NCI-H460 (cell line): ENCODE measurements at places on chromosomes 11 and 22.

DNA sequence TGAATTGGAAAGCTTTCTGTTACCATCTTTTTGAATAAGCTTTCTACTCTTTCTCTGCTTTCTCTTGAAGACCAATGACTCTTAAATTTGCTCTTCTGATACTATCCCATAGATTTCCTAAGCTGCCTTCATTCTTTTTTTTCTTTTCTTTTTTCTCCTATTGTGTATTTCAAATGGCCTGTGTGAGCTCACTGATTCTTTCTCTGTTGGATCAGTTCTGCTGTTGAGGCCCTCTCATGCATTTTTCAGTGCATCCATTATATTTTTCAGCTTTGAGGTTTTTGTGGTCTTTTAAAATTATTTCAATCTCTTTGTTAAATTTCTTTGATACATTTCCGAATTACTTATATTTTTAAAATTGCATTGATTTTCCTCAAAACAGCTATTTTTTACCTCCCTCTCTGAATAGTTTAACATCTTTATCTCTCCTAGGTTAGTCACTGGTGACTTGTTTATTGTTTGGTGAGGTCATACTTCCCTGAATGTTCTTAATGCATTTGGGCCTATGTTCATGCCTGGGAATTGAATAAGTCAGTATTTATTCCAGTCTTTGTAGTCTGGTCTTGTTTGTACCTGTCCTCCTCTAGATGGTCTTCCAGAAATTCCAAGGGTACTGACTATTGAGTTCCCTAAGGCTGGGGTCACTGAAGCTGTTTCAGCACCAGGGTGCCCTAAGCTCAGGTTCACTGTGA, 110.6 kb upstream of the SERPIND1 start:
- DNase-seq = no peak

DNA sequence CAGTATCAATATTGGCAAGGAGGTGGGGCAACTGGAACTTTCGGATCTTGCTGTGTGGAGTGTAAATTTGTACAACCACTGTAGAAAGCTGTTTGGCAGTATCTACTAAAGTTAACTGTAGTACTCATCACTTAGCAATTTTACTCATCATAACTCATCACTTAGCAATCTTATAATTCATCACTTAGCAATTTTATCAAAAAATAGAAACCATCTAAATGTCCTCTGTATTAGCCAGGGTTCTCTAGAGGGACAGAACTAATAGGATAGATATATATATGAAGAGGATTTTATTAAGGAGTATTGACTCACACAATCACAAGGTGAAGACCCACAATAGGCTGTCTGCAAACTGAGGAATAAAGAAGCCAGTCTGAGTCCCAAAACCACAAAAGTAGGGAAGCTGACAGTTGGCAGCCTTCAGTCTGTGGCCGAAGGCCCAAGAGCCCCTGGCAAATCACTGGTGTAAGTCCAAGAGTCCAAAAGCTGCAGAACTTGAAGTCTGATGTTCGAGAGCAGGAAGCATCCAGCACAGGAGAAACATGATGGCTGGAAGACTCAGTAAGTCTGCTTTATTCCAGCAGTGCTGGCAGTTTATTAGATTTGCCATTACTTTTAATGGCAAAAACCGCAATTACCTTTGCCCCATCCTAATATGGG, 92.9 kb upstream of the USP47 start:
- DNase-seq = no peak

DNA sequence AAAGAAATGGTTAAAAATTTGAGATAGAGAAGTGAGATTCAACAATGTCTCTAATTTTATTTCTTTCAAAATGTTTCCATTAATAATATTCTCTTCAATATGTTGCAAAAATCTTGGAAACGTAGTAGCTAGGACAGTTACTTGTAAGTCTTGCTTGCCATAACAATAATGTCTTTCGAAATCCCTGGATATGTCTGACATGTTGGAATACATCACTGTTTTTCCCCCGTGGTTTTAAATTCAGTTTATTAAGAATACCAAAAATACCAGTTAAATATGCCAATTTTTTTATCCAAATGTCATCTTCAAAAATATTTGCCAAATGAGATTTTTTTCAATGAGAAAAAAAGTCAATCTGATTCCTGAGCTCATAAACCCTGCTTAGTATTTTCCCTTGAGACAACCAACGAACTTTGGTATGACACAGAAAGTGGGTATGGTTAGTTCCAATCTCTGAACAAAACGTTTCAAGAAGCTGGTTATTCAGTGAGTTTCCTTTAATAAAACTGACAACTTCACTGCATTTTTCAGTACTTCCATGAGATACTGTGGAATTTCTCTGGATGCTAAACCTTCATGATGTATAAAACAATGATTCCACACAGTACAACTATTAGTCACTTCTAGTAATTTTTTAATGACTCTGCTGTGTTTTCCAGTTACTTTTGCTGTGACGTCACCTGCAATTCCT, 36.7 kb upstream of the AMPD3 start:
- no peak for DNase-seq

GRCh38 chr11:72769680-72770079, 17.5 kb upstream of the ARAP1 start:
- no peak for DNase-seq

DNA sequence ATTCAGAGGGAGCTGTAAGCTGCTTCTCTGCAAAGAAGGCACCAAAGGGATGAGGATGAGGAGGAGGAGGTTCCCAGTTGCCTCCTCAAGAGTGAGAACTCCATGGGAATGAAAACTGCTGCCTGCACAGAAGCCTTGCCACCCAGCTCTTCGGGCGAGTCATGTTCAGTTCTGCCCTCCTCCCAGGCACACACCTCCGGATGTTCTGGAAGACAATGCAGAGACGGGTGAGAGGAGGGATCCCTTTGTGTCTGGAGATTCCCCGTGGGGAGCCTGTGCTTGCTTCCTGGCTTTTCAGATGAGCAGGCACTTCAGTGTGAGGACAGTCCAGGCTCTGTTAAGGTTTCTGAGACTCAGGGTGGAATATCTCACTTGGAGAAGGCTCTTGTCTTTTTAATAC, 295.6 kb downstream of the DDX10 start:
- DNase-seq = no peak

DNA sequence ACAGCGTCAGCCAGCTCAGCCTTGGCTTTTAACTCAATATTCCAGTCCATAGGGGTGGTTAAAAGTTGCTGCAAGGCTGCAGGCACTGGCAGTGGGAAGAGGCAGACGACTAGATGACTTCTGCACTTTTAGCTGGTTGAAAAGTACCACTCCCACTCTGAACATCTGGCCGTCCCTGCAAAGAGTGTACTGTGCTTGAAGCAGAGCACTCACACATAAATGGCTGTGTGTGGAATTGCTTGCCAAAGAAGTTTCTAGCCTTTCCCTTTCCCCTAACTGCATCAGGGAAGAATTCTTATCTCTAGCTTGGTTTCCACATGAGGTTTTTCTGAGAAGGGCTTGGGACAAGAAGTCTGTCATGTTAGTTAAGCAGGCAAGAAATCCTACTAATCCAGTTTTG, 5.1 kb upstream of the PHLDB1 start:
- no peak for DNase-seq

GRCh38 chr11:48088682-48089050, 108.3 kb downstream of the PTPRJ start:
- no peak for DNase-seq

- no peak for DNase-seq
These were observed 1.6 kb downstream of the LMO1 start for GRCh38 chr11:8261921-8262551.

- DNase-seq = no peak
These were observed 24.1 kb downstream of the RELT start for GRCh38 chr11:73400293-73400692.

DNA sequence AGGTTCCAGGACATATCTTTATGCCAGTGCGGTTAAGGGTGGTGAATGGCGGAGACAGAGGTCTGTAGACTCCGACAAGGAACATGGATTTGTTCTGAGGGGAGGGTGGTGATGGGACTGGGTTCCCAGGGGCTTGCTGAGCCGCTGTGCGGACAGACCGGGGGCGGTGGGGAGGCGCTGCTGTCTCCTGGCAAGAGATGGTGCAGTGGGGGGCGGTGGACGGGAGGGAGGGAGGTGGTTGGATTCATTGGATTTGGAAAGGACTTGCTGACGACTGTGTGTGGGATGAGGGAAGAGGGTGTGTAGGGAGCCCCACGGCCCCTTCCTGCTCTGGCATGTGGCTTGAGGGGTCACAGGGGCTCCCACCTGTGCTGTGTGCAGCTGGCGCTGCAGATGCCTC, 43.2 kb downstream of the FLRT1 start:
- no peak for DNase-seq

GRCh38 chr22:19694696-19695095, 19.6 kb upstream of the SEPTIN5 start:
- no peak for DNase-seq

DNA sequence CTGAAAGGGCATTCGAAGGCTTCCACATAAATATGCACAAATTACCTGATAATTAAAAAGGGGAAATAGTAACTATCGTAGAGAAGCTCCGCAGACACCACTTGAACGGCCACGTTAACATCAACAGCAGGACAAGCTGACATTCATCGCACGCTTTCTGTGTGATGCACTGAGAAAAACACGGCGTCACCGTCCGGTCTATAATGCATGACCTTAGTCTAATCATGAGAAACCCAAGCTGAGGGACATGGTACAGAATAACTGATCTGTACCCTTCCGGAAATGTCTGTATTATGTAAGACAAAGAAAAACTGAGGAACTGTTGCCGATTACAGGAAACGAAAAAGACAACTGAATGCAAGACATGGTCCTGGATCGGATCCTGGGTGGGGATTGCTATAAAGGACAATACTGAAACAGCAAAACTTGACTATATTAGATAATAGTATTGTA, 678 bp upstream of the RANGAP1 start:
- DNase-seq = peak; percentile 27

GRCh38 chr22:45240104-45240809, 437 bp downstream of the KIAA0930 start:
- no peak for DNase-seq

DNA sequence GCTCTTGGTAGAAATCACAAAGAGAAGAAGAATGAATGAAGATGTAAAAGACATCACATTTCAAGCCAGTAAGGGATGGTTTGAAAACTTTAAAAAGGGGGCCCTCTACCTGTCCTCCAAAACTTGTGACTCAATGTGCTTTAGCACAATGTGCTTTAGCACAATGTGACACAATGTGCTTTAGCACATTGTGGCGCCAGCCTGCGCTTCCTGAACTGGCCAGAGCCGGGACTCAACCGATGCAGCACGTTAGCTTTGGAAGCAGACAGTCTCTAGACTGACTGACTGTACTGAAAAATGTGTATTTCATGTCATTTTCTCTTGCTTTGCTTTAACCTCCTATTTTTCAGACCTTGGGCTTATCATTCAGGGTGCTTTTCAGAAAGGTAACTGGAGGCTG, 63.5 kb downstream of the FAM83F start:
- no peak for DNase-seq

DNA sequence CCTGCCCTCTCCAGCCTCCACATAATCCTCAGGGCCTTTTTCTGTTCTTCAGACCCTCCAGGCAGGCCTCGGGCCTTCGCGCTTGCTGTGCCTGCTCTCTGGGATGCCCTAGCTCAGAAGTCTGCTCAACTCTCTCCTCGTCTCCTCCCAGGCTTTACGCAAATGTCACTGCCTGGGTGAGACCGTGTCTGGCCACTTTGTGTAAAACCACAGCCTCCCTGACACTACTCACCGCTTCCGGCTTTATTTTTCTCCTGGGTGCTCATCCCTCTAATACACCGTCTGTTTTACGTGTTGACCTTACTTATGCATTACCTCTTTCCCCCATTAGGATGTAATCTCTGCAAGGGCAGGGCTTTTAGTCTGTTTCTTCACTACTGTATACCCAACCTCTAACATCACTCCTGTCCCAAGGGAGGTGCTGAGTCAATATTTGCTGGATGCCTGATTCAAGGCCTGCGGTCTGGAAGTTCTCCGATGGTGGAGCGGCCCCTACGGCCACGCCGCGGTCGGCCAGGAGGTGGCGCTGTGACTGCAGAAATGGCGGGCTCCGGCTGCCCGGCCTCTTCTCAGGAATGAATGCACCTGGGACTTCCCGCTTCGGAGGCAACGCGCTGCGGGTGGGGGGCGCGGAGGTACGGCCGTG, 58.2 kb upstream of the THY1 start:
- DNase-seq = peak; percentile 93

DNA sequence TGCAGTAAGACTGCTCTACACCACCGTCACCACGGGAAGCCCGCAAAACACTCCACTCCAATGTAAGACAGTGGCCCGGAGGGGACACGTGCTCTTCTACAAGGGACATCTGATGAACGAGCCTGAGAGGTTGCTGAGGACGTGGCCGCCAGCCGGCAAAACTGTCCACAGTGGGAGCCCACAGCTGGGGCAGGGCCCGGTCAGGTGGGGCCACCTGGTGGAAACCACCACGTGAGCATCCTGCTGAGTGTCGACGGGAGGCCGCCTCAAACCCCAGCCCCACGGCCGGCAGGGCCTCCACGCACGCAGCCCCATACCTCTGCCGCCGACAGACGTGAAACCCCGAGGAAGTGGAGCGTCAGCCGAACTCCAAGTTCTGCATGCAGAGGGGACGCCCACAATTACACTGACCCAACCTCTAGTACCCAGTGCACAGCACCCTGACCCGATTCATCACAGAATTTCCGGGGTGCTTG, 42.6 kb downstream of the BRD1 start:
- DNase-seq = no peak

DNA sequence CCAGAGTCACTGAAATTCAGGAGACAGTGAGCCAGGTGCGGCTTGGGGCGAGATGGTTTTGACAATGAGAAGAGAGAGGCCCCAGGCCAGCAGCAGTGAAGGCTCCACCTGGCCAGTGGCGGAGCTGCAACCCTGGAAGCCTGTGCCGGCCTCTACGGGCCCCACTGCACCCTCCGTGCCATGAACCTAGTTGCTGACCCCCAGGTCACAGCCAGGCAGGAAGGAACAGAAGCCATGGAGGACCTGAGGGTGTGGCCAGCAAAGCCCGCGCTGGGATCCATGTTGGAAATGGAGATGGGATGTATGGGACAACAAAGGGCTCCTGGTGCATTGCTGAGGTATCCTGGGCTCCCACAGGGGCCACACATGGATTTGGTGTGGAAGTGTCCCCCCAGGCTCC, 1528.5 kb downstream of the BRD1 start:
- no peak for DNase-seq

DNA sequence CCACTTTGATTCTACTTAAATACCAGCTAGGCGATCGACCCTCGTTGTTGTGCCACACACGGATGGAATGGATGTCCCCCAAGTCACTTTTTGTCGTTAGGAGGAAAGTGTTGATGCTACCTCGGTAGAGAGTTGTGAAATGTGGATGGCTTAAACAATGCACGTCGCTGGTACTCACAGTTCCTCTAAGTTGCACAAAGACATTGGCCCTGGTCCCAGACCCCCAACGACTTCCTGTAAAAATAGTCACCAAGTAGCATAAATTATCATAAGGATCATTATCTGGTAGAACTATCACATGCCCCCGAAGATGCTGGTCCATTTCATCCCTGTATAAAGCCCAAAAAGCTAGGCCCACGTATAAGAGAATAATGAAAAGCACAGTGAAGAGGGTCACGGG, 3.8 kb downstream of the PKDREJ start:
- no peak for DNase-seq
